ENCODE measurements at places on chromosomes 3 and 15.

- no peak for DNase-seq
Observed at GRCh38 chr3:14177580-14178246, 688 bp downstream of the XPC start.

- DNase-seq = no peak
Observed at GRCh38 chr3:195179776-195180489, 91.0 kb downstream of the XXYLT1 start.

- no peak for DNase-seq
Observed at GRCh38 chr3:127033786-127034185, 50.9 kb downstream of the PLXNA1 start.

DNA sequence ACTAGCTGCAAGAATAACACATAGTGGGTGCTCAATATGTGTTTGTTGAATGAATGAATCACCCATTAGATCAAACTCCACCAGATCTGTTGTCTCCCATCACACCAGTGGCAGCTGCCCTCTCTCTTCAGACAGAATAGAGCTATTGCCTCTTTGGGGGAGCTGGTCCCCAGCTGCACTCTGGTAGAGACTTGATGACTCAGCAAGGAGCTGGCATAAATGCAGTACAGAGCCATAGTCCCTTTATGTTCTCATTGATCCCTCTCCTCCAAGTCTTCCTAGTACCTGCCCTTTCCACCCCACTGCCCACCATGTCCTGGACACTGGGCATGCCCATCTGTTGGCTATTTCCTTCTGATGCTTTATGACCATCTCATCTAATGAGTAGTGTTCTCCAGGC lies 361.9 kb downstream of the LRTM1 start:
- DNase-seq = no peak

DNA sequence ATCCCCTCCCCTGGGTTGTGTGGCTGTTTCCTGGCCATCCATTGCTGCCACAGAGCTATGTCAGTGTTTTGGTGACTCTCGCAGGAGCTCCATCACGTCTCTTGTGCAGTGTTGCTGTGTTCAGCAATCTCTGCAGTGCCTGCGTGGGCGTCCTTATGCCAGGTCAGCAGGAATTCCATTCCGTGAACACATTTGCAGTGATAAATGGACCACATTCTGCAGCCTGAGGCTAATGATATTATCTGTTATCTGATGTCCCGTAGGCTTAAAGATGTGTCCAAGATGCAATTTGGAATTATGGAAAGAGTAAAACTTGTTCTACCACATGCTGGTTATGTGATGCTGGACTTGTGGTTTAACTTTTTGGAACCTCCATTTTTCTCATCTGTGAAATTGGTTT lies 25.5 kb upstream of the COL6A6 start:
- no peak for DNase-seq

- DNase-seq = no peak
Observed at GRCh38 chr3:45064512-45065372, 38.6 kb downstream of the CLEC3B start.
